ENCODE measurements at places on chromosomes 13 and 19.

- no peak for DNase-seq
Observed at GRCh38 chr13:78659450-78659730, 435 bp upstream of the OBI1 start.

DNA sequence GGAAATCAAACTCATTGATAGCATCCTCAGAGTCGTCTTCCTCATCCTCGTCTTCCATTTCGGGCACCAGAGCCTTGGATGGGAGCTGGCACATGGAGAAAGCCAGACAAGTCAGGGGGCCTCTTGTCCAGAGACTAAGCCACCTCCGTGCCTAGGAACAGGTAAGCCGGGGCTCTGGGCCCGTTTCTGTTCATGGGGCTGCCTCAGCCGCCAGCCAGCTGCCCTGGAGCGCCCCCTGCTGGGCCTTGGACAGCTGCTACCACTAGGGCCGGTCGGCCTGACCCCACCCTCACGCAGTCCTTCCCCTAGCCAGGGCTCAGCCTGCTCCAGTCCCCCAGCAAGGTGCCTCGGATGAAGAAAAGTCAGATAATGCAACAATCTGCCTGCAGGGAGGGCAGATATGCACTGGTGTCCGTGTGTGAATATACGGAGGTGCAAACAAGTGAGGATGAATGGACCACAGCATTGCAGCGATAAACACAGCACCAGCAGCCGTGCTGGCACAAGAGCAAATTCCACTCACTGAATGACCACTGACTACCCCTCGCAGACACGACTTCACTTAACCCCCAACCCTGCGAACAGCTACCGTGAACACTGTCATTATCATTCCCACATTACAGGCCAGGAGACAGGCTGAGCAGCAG lies 11.9 kb upstream of the PRKD2 start:
- peak; percentile 58 for DNase-seq

GRCh38 chr13:81197966-81198365 lies 857.0 kb upstream of the SPRY2 start:
- no peak for DNase-seq

DNA sequence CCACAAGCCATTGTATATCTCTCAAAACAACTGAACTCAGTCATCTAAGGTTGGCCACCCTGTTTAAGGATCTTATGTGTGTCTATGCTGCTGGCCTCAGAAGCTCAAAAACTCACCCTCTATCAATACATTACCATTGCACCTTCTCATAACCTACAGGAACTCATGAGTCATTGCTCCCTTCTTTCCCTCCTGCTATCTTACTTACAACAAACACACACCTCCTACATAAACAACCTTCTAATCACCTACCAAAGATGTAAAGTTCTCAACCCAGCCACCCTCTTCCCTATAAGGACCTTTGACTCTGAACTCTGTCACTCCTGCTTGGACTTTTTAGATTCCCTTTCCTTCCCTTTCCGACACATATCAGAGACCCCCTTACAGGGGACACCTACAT lies 13.3 kb upstream of the ZSCAN4 start:
- no peak for DNase-seq

DNA sequence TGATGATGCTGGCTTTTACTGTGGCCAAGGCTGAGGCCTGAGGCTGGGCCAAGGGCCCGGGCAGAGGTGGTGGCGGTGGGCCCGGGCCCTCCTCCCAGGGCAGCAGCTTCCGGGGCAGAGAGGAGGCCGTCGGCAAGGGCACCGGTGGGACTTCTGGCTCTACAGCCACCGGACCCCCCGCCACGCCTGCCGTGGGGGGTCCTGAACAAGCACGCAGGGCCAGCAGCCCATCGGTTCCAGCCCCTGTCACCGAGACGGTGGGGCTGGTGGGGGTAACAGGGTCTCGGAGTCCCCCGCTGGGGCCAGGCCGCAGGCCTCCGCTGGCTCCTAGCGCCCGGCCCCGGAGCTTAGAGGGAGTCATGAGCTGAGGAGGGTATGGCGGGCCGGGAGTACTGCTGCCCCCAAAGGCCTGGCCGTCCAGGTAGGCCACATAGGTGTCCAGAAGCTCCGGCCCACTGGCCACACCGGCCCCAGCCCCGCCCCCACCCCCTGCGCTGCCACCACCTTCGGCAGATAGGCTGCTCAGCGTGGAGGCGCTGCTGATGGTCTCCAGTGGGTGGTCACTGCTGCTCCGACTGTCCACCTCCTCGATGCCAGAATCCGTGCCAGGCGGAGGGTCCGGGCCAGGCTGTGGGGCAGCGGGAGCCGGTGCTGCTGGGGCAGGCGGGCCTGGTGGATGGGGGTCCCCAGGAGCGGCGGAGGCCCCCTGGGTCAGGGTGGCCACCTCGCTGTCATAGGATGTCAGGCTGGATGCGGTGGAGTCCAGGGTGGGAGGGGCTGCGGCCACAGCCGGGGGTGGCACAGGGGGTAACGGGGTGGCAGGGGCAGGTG lies 17.3 kb downstream of the C19orf81 start:
- no peak for DNase-seq

GRCh38 chr19:48424694-48425219 lies 21.0 kb upstream of the GRWD1 start:
- DNase-seq = no peak

DNA sequence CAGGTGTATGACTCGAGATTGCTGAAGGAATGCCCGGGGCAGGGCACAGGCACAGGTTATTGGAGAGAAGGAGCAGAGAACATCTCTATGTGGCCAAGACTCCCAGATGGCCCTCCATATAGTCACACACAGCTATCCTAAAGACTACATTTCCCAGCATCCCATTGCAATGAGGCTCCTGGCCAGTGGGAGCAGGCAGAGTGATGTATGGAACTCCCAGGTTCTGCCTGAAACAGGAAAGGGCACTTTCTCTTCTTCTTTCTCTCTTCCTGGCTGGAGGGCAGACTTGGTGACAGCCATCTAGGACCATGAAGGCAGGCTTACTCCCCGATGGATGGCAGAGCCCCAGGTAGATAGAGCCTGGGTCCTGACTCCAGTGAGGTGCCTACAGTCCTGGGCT lies 13.5 kb downstream of the PPP1R13L start:
- DNase-seq = no peak

- DNase-seq = no peak
Observed at GRCh38 chr13:55000043-55000442, 1971.4 kb downstream of the OLFM4 start.

GRCh38 chr19:12260861-12261260 lies 33.8 kb downstream of the ZNF44 start:
- DNase-seq = no peak

- DNase-seq = no peak
Observed at GRCh38 chr19:7006135-7006704, 15.0 kb downstream of the MBD3L2B start.

DNA sequence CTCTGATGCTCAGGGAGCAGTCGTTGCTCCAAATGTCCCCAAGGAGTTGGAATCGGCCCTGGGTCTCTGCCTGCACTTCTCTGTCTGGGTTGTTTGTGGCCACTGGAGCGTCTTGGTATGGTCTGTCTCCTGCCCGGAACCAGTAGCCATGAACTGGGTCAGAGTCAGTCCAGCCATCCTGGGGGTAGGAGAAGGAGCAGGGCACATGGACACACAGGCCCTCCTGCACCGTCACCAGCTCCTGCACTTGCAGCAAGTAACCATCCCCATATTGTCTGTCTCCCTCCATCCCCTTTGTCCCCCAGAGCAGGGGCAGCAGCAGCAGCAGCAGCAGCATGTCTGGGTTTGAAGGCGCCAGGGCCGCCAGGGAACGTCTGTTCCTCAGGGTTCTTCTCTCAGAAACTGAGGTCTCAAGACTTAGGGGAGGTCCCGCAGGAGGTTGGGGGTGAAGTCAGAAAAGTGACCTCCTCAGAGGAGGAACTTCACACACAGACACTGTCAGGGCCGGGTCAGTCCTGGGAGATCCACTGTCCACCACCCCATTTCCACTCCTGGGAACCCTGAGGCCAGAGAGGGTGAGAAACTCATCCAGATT lies at the start of gene SIGLEC8:
Gene SIGLEC8 (minus strand): TSS at position 404 of the 595 bp plus-strand sequence. CDS start 67 bp downstream, at position 337.
- DNase-seq = no peak

DNA sequence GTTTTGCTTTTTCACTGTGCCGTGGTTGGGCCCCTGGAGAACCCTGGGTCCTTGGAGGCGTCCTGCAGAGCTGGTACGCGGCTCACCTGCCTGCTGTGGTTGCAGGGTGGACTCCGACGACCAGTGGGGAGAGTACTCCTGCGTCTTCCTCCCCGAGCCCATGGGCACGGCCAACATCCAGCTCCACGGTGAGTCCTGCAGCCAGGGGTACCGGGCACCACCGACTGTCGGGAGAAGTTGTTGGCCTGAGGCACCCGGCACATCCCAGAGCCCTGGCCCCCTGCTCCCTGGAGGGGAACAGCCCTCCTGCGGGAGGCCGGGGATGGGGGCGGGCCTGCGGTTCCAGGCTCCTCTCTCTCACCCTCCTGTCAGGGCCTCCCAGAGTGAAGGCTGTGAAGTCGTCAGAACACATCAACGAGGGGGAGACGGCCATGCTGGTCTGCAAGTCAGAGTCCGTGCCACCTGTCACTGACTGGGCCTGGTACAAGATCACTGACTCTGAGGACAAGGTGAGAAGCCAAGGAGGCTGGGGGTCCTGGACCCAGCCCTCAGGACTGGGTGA lies 8.0 kb downstream of the BSG start:
- no peak for DNase-seq

GRCh38 chr13:44045180-44045562 lies 165.5 kb downstream of the LACC1 start:
- DNase-seq = no peak

GRCh38 chr13:105151639-105152038 lies 1383.8 kb downstream of the EFNB2 start:
- no peak for DNase-seq

- DNase-seq = no peak
Observed at GRCh38 chr13:62846302-62846701, 1430.7 kb upstream of the PCDH20 start.

- no peak for DNase-seq
Observed at GRCh38 chr13:36447501-36447900, 15.2 kb downstream of the CCNA1 start.

GRCh38 chr19:50659318-50660087 lies 10.3 kb downstream of the C19orf81 start:
- no peak for DNase-seq

DNA sequence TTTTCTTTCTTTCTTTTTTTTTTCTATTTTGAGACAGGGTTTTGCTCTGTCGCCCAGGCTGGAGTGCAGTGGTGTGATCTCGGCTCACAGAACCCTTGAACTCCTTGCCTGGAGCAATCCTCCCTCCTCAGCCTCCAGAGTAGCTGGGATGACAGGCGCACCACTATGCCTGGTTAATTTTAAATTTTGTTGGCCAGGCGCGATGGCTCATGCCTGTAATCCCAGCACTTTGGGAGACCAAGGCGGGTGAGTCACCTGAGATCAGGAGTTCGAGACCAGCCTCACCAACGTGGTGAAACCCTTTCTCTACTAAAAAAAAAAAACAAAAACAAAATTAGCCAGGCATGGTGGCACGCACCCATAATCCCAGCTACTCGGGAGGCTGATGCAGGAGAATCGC lies 8.7 kb upstream of the SBNO2 start:
- no peak for DNase-seq

GRCh38 chr13:101026736-101027398 lies 352.3 kb upstream of the TMTC4 start:
- DNase-seq = no peak

DNA sequence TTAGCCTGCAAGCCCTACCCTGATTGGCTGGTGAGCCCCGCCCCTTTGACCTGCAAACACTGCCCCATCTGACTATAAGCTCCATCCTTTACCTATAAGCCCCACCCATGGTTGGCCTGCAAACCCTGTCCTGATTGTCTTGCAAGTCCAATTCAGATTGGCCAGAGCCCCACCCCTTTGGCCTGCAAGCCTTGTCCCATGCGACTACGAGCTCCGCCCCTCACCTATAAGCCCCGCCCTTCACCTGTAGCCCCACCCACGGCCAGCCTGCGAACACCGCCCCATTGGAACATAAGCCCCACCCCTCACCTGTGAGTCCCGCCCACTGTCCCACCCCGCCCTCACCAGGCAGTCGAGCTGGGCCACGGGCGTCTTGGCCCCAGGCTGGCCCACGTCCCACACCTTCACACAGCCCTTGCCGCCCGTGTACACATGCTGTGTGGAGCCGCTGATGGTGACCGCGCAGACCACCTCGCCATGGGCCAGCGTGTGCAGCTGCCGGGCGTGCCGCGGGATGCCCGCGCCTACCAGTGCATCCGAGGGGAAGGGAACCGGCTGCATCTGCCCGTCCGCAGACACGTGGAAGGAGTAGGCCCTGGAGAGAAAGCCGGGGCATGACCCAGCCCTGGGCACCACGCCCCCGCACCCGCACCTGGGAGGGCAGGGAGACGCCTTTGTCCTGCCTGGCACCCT lies 22.9 kb downstream of the TLE2 start:
- no peak for DNase-seq

Measured in stimulated activated CD4-positive, alpha-beta T cell treated with anti-CD3 and anti-CD28 coated beads, TNF-alpha, amount 100 ng/mL, for 1 hour (primary cell).